ENCODE measurements at places on chromosomes 2 and 18. TPM values are rescaled to one million over a fixed set of nuclear protein-coding genes. Genes with fewer than 3 reads are reported as not detected.

The PHOSPHO2 gene
- 5.5 TPM for total RNA-seq

The DHRS9 gene
- total RNA-seq = not detected

The AQP12B gene
- not detected for total RNA-seq

The DYNAP gene
- total RNA-seq = not detected

The DCC gene
- 0.03 TPM for total RNA-seq

The SULT1C2 gene
- total RNA-seq = not detected

The SEPTIN10 gene
- total RNA-seq = 164 TPM

The NOSTRIN gene
- 10.0 TPM for total RNA-seq

The TLX2 gene
- 0.40 TPM for total RNA-seq

GRCh38 chr2:195594919-195595694, 61.9 kb upstream of the SLC39A10 start:
- no peak for DNase-seq

DNA sequence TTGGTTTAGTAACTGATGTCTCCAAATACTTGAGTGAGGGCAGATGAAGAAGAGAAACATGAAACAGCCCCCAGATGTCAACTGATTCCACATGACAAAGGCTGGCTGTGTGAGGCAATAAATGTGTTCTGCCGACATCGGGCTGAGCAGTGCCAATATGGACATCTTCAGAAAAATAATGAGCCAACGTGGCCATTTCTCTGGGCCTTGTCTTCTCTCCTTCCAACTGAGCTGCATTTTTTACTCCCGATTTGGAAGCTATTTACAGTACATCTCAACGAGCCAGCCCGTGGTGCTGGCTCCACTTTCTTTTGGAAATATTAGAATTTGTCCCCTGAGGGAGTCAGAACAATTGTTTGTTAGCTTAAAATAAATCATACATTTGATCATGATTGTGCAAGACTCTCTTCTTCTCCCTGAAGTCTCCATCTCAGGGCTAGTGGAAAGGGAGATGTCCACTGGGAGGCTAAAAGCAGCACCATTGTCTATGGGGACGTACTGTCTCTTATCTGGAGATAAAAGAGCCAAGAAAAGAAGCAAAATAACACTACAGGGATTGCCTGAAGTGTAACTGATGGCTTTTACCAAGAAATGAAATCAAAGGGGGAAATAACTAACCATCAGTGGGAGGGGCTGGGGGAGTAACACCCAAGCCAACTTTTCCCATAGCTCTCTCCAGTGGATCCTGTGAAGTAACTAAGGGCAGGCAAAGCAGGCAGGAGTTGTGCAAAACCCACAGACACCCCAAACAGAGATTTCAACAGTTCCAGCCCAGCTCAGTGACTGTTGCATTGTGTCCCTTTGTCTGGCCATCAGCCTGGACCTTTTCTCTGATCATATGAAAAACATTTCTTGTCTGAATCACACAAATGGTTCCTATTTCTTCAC, 114.8 kb downstream of the RDH14 start:
- no peak for DNase-seq

GRCh38 chr2:158889135-158889853, 79.1 kb upstream of the TANC1 start:
- no peak for DNase-seq

GRCh38 chr18:7272311-7273049, 41.6 kb downstream of the LRRC30 start:
- peak; percentile 71 for DNase-seq

DNA sequence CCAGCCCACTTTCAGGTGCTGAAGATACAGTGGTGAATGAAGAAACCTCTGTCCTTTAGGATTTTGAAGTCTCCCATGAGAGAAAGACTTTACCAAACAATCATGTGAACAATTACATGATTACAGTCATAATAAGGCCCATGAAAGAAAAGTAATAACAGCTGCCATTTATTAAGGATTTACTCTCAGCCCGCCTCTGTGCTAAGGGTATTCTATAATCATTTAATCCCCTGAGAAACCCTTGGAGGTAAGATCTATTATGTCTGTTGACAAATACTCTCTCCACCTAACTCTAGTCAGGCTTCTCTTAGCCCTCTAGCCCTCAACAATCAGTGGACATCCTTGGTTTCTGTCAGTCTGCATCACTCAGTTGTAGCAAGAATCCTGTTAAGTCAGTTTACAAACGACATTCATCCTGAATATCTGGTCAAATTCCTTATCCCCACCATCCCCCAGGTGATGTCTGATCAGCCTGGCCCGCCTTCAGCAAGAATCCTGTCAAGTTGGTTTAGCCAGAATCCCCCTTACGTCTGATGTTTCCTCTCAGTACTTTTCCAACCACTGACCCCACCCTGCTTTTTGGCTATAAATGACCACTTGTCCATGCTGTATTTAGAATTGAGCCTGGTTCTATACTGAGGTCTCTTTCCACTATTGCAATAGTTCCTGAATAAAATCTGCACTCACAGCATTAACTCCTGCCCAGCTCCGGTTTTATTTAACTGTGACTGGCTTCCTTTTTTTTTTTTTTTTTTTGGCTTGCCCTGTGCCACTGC, 12.2 kb upstream of the SOCS6 start:
- DNase-seq = no peak

DNA sequence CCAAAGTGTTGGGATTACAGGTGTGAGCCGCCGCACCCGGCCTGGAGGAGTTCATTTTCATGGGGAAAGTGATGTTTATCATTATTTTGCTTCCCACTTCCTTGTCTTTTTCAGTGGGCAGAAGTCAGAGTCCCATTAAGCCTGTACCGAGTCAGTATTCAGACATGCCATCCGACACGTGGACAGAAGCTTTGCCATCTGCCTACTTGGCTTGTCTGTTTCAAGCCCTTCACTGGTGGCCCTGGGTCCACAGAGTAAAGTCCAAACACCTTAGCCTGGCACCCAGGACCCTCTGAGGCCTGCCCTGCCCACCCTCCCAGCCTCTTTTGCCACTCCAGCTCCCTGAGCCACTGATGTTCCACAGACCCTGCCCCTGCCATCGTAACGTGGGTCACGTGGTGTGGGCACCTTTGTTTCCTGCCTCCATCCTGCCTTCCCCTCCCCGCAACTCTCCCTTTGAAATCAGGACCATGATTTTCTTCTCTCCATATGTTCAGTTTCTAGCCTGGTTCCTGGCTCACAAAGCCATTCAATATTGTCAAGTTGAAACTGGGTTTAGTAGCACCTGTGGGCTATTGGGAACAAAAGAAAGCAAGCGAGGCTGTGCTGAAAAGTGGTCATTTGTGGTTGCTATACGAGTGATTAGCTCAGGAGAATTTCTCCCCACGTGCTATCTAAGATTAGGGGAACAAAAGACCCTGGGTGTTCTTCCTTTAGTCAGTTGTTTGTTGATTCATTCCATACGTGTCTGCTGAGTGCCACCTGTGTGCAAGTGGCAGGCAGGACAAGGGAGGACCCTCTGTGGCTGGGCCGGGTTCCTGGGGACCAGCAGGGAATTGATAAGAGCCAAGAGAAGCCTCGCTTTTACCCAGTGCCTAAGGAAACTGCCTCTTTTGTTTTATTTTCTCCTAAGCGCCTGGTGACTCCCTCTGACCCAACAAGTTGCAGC, 5.1 kb upstream of the ODC1 start:
- no peak for DNase-seq

DNA sequence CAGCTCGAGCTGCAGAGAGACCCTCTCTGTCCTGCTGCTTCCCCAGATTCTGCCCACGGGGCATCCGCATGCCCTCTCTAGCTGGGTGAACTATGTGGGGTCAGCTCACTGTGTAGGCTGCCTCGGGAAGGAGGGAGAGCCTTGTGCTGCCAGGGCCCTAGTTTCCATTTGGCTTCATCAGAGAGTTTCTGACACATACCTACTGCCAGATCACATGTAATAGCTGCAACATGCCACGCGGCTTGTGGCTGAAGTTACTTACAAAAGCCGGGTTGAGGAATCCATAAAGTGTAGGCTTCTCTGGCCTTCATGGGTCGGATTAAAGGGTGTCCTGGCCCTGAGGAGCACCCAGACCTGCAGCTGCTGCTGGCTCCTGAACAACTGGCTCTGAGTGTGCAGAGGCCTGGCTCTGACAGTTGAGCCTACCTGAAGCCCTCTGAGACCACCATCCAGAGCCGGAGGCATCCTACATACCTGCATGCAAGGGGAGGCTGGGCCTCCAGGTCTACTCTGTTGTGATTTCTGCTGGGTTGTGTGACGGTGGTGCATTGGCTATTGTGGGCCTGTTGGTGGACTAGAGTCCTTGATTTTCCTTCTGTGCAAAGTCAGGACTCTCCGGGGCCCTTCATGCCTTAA, 130.0 kb downstream of the SH3RF3 start:
- no peak for DNase-seq

DNA sequence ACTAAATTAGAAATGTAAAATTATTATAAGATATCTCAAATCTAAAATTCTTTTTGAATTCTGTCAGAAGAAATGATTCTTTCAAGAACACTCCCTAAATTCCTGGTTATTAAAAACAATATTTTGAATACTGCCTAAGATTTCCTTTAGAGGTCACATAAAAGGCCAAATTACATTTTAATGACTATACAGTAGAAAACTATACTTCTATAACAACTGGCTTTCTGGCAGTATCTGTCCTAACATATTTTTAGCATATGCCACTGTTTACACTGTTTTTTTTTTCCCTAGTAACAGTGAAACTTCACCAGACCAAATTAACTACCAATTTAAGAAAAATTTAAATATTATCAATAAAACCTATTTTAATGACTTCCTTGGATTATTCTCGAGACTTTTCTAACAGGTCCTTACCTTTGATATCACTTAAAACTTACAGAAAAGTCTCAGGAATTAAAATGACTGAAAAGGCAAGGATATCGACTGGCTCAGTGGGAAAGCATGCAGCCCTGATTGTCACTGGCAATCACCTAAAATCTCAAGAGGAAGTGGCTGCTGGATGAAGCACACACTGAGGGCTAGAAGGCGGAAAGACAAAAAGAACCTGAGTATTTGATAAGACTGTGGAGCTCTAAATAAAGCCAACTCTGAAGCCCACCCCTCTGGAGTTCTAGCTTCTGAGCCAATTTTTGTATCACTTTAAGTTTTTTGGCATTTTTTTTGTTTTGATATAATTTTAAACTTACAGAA, 59.6 kb downstream of the SPIRE1 start:
- no peak for DNase-seq

- DNase-seq = no peak
Measured at GRCh38 chr18:48302736-48303135, 106.4 kb downstream of the ZBTB7C start.

- DNase-seq = no peak
Measured at GRCh38 chr18:57833441-57834101, 30.5 kb upstream of the ATP8B1 start.

DNA sequence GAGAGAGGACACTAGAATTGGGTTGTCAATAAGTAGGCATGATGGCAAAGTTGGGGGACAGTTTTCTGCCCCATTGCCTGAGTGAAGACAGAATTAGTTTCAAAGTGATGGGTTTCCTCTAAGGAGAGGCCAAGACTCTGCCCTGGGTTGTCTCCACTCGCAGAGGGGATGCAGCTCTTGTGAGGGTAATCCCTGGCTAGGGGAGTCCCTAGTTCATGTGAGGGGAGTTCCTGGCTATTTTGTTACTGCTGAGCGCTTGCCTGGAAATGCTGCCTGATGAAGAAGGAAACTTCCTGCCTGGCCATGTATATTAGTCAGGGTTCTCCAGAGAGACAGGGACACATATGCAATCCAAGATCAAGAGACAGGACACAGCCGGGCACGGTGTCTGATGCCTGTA, 501.5 kb downstream of the BCL11A start:
- no peak for DNase-seq

- no peak for DNase-seq
Measured at GRCh38 chr18:5175378-5175777, 21.7 kb downstream of the AKAIN1 start.

- DNase-seq = no peak
Measured at GRCh38 chr2:105606081-105606480, 138.6 kb upstream of the NCK2 start.

DNA sequence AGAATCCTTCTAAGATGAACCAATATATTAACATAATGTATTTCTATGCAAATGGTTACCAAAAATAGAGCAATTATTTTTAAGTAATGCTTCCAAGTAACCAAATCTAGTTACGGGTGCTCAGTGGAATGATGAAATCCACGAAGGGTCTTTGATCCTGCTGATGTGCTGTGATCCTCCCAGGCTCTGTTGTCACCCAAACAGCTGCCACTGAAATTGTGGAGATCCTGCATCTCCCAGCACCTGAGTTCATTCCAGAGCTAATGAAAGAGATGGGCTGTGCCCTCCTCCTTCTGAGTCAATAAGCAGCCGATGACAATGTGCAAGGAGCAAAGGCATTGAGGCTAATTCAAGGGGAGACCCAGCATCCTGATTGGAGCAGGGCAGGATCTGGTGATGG, 362.4 kb upstream of the SOX11 start:
- DNase-seq = no peak

GRCh38 chr2:212015588-212015987, 523.0 kb downstream of the ERBB4 start:
- DNase-seq = no peak

Measured in NCI-H460 (cell line).